ENCODE measurements at places on chromosomes 12 and 14. TPM values are rescaled to one million over a fixed set of nuclear protein-coding genes. Genes with fewer than 3 reads are reported as not detected.

CLEC6A gene
- total RNA-seq: not detected

GRCh38 chr12:51687614-51688013 is 96.6 kb downstream of the SCN8A start:
- H3K36me3 ChIP-seq: no peaks in the 10 kb centered on the region
- H3K27me3 ChIP-seq: no peaks in the 10 kb centered on the region
- peaks cover 4% of the 10 kb centered on the region for H3K4me1 ChIP-seq
- no peak overlapping the region for H3K4me3 ChIP-seq

DNA sequence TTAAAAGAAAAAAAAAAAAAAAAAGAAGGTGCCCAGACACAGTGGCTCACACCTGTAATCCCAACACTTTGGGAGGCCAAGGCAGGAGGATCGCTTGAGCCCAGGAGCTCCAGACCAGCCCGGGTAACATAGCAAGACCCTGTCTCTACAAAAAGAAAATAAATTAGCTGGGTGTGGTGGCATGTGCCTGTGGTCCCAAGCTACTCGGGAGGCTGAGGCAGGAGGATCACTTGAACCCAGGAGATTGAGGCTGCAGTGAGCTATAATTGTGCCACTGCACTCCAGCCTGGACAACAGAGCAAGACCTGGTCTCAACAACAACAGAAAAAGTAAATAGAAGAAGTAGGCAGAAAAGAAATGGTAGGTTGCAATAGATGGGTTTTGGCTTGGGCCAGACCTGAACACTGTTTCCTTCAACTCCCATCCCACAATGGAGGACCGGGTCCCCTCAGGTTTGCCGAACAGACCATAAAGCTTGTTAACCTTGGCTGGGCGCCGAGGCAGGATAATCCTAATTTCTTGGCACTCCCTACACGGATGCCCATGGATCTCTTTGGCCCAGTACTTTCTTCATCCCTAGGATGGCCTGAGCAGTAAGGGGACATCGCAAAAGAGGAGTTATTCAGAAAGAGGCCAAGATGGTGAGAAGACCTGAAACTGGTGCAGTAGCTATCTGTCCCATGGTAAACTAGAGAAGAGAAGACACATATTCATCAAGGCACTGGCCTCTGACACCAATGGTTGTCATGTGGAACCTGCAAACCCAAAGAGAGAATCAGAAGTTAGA is 165.5 kb upstream of the CCND2 start:
- no peak overlapping the region for H3K4me3 ChIP-seq
- no peak overlapping the region for H3K27ac ChIP-seq
- no peaks in the 10 kb centered on the region for H3K4me1 ChIP-seq
- no peaks in the 10 kb centered on the region for H3K36me3 ChIP-seq

GRCh38 chr14:26004342-26004741 is 593.5 kb downstream of the NOVA1 start:
- no peak overlapping the region for H3K27ac ChIP-seq
- H3K27me3 ChIP-seq: no peaks in the 10 kb centered on the region
- no peak for DNase-seq
- no peaks in the 10 kb centered on the region for H3K4me1 ChIP-seq

- no peak overlapping the region for H3K4me3 ChIP-seq
- H3K36me3 ChIP-seq: no peaks in the 10 kb centered on the region
Observed at GRCh38 chr14:31219169-31219568, 11.6 kb upstream of the HECTD1 start.

DNA sequence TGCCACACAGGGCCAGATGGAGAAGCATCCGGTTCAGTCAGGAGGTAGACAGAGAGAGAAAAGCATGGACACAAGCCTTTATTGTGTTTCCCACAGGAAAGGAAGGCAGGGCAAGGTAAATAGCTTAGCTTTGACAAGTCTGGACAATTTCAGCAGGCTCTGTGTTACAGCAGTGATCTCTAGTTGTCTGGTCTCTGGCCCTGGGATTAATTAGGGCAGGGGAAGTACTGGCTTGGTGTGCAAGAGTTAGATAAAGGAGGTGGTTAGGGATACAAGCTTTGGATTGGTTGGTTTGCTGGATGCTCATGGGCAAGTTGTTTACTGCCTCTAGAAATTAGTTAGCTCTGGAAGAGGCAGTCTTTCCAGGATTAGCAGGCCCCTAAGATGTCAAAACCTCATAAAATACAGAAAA is 15.1 kb upstream of the NGDN start:
- H3K4me3 ChIP-seq: no peak overlapping the region
- H3K27me3 ChIP-seq: no peaks in the 10 kb centered on the region
- no peak for DNase-seq
- H3K27ac ChIP-seq: no peak overlapping the region

GRCh38 chr14:90336985-90337384 is 5.2 kb upstream of the NRDE2 start:
- no peak overlapping the region for H3K27ac ChIP-seq
- no peak for DNase-seq
- H3K4me3 ChIP-seq: no peak overlapping the region

MIP gene
- not detected for total RNA-seq

DNA sequence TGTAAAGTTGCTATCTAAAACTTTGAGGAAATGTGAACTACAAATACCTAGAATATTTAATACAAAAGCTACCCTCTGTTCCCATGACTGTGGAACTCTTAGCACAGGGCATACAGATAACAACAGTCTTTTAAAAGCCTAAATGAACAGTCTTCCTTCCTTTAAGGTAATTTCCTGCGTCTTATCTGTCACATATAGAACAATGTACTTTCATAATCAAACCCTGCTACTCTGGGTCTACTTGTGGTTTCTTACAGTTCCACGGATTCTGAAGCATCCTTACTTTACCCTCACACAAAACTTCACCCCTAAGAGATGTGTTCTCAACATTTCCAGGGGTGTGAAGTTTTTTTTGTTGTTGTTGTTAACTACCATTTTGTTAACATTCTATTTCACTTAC is 5.1 kb downstream of the PKP2 start:
- H3K27ac ChIP-seq: no peak overlapping the region
- H3K4me1 ChIP-seq: no peaks in the 10 kb centered on the region
- H3K27me3 ChIP-seq: no peaks in the 10 kb centered on the region

DNA sequence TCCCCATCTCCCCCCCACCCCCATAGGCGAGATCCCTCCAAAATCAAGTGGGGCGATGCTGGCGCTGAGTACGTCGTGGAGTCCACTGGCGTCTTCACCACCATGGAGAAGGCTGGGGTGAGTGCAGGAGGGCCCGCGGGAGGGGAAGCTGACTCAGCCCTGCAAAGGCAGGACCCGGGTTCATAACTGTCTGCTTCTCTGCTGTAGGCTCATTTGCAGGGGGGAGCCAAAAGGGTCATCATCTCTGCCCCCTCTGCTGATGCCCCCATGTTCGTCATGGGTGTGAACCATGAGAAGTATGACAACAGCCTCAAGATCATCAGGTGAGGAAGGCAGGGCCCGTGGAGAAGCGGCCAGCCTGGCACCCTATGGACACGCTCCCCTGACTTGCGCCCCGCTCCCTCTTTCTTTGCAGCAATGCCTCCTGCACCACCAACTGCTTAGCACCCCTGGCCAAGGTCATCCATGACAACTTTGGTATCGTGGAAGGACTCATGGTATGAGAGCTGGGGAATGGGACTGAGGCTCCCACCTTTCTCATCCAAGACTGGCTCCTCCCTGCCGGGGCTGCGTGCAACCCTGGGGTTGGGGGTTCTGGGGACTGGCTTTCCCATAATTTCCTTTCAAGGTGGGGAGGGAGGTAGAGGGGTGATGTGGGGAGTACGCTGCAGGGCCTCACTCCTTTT is 2.7 kb downstream of the GAPDH start:
- peak overlapping the region; percentile 19 for H3K27ac ChIP-seq
- H3K4me3 ChIP-seq: no peak overlapping the region
- H3K4me1 ChIP-seq: no peaks in the 10 kb centered on the region
- DNase-seq: no peak
- H3K27me3 ChIP-seq: no peaks in the 10 kb centered on the region

HPD gene
- total RNA-seq: 5.2 TPM

DNA sequence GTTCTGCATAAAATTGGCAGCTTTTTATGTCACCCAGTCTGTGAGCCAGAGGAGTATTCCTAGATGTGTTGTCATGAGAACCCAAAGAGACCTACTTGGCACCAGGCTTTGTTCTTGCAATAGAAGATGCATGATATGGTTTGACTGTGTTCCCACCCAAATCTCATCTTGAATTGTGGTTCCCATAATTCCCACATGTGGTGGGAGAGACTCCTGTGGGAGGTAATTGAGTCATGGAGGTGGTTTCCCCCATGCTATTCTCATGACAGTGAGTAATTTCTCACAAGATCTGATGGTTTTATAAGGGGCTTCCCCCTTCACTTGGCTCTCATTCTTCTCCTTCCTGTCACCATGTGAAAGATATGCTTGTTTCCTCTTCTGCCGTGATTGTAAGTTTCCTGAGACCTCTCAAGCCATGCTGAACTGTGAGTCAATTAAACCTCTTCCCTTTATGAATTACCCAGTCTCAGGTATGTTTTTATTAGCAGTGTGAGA is 572.0 kb upstream of the ATP2B1 start:
- no peaks in the 10 kb centered on the region for H3K27me3 ChIP-seq
- no peak overlapping the region for H3K4me3 ChIP-seq
- H3K27ac ChIP-seq: no peak overlapping the region
- no peak for DNase-seq
- no peaks in the 10 kb centered on the region for H3K4me1 ChIP-seq
- no peaks in the 10 kb centered on the region for H3K36me3 ChIP-seq

DNA sequence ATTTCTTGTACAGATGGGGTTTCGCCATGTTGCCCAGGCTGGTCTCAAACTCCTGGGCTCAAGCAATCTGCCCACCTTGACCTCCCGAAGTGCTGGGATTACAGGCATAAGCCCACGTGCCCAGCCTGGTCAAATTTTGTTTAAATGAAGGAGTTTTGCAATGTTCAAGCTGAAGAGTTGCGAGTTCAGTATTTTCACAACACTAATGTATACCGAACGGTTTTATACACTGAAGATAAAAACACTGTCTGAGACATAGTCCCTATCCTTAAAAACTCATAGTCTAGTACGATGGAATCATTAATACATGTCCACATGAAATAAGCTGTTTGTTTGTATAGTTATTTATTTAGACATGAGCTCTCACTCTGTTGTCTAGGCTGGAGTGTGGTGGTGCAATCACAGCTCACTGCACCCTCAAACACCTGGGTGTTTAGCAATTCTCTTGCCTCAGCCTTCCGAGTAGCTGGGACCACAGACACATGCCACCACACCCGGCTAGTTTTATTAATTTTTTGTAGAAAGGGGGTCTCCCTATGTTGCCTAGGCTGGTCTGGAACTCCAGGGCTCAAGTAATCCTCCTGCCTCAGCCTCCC is 15.4 kb downstream of the TRAPPC6B start:
- H3K27me3 ChIP-seq: no peaks in the 10 kb centered on the region
- no peak overlapping the region for H3K27ac ChIP-seq
- H3K4me1 ChIP-seq: no peaks in the 10 kb centered on the region
- no peak overlapping the region for H3K4me3 ChIP-seq
- no peak for DNase-seq

DNA sequence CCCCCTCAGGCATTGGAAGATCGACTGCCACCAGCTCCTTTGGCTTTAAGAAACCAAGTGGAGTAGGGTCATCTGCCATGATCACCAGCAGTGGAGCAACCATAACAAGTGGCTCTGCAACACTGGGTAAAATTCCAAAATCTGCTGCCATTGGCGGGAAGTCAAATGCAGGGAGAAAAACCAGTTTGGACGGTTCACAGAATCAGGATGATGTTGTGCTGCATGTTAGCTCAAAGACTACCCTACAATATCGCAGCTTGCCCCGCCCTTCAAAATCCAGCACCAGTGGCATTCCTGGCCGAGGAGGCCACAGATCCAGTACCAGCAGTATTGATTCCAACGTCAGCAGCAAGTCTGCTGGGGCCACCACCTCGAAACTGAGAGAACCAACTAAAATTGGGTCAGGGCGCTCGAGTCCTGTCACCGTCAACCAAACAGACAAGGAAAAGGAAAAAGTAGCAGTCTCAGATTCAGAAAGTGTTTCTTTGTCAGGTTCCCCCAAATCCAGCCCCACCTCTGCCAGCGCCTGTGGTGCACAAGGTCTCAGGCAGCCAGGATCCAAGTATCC is 288.7 kb downstream of the NAV3 start:
- H3K4me3 ChIP-seq: no peak overlapping the region
- no peak for DNase-seq
- no peaks in the 10 kb centered on the region for H3K4me1 ChIP-seq

- H3K27ac ChIP-seq: no peak within 1 kb of the TSS
- no peaks in the 10 kb centered on the region for H3K36me3 ChIP-seq
- H3K27me3 ChIP-seq: no peaks in the 10 kb centered on the region
- H3K4me1 ChIP-seq: no peaks in the 10 kb centered on the region
- peak; percentile 90 for DNase-seq
Observed at GRCh38 chr14:60648934-60649874, at the start of gene SIX1. SIX1 (minus strand) TSS chr14:60649477; CDS start chr14:60649189, 288 bp downstream.

GRCh38 chr14:77309131-77309530 is 11.6 kb downstream of the POMT2 start:
- no peak overlapping the region for H3K4me3 ChIP-seq
- peaks cover 3% of the 10 kb centered on the region for H3K4me1 ChIP-seq
- H3K27me3 ChIP-seq: no peaks in the 10 kb centered on the region
- no peak for DNase-seq
- H3K36me3 ChIP-seq: no peaks in the 10 kb centered on the region
- no peak overlapping the region for H3K27ac ChIP-seq

- no peak overlapping the region for H3K4me3 ChIP-seq
- no peak for DNase-seq
- no peaks in the 10 kb centered on the region for H3K36me3 ChIP-seq
- H3K4me1 ChIP-seq: no peaks in the 10 kb centered on the region
- no peaks in the 10 kb centered on the region for H3K27me3 ChIP-seq
Observed at GRCh38 chr14:95727056-95727700, 13.3 kb upstream of the TCL1A start.

DNA sequence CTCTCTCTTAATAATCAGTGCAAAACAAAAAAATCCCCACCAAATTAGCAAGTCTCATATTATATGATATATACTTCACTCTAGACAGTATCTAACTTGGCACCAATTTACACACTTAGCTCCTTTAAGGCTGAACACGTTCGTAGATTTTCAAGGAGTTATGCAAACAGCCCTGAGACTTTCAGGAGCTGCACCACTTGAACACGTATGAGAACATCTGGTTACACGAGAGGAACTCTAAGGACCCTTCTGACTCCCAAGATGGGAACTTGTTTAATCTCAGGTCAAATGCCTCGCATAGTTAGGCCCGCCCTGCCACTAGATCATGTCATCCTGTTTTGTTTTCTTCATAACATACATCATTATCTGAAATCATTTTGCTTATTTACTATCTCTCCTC is 10.0 kb downstream of the SPRING1 start:
- no peak overlapping the region for H3K27ac ChIP-seq
- H3K4me1 ChIP-seq: no peaks in the 10 kb centered on the region
- H3K4me3 ChIP-seq: no peak overlapping the region
- H3K27me3 ChIP-seq: no peaks in the 10 kb centered on the region
- H3K36me3 ChIP-seq: no peaks in the 10 kb centered on the region
- no peak for DNase-seq

GRCh38 chr12:57522887-57523705 is 472 bp downstream of the MBD6 start:
- peak overlapping the region; percentile 84 for H3K27ac ChIP-seq
- DNase-seq: peak; percentile 88
- peaks cover 2% of the 10 kb centered on the region for H3K4me1 ChIP-seq
- H3K27me3 ChIP-seq: no peaks in the 10 kb centered on the region

All from aorta (tissue), 5 donors.